ENCODE measurements at places on chromosomes 16 and 17.

- DNase-seq = no peak
Observed at GRCh38 chr16:85138825-85139627, 26.8 kb upstream of the CIBAR2 start.

GRCh38 chr16:15822957-15823356 lies 33.9 kb downstream of the MYH11 start:
- no peak for DNase-seq

DNA sequence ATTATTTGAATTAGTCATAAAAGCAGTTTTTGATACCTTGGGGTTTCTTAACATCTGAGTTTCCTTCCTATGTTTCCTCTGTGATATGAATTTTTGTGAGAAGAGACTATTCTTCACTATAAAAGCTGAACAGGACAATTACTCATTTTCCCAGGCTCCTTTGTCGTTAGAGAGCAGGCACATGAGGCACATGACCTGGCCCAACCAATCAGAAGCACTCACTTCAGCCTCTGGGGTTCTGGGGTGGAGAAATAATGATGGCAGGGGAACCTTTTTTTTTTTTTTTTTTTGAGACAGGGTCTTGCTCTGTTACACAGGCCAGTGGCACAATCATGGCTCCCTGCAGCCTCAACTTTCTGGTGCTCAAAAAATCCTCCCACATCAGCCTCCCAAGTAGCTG lies 145.5 kb upstream of the ASIC2 start:
- no peak for DNase-seq

GRCh38 chr17:44065668-44066203 lies 735 bp downstream of the LSM12 start:
- DNase-seq = no peak

DNA sequence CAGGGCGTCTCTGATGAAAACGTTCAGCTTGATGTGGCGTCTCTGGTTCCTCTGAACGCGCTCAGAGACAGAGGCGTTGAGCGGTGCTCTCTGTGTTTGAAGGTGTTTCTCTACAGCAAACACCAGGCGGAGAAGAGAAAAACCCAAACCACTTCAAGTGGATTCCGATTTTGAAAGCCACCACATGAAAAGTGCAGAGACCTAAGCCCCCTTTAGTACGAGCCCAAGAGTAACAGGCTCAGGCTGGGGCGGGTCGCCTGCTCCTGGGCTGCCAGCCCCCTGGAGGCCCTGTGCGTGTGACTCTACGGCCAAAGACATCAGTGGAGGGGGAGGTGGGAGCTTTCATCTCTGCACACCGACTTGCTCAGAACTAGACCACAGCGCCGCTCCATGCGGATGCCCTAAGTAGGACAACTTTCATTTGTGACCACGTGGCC lies 328.4 kb downstream of the MAF start:
- no peak for DNase-seq

GRCh38 chr17:45426561-45426960 lies 6.1 kb downstream of the ARHGAP27 start:
- DNase-seq = no peak
